ENCODE measurements at places on chromosomes 5 and 9.

GRCh38 chr5:13783726-13784125 lies 160.8 kb downstream of the DNAH5 start:
- DNase-seq: no peak

DNA sequence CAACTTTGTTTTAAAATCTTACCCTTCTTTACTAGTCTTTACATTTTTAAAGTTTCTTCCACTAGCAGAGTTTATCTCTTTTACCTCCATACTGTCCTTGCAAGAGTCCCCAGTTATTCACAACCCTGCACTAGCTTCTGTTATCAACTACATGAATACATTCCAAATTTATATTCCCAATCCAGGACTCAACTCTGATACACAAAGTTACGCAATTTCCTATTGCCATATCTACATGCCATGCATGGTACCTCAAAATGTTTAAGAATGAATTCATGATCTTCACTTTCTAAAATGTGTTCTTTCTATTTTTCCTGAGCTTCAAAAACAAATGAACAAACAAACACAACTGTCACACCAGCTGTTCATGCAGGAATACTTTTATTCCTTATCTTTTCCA lies 668.7 kb downstream of the CDH18 start:
- no peak for DNase-seq

DNA sequence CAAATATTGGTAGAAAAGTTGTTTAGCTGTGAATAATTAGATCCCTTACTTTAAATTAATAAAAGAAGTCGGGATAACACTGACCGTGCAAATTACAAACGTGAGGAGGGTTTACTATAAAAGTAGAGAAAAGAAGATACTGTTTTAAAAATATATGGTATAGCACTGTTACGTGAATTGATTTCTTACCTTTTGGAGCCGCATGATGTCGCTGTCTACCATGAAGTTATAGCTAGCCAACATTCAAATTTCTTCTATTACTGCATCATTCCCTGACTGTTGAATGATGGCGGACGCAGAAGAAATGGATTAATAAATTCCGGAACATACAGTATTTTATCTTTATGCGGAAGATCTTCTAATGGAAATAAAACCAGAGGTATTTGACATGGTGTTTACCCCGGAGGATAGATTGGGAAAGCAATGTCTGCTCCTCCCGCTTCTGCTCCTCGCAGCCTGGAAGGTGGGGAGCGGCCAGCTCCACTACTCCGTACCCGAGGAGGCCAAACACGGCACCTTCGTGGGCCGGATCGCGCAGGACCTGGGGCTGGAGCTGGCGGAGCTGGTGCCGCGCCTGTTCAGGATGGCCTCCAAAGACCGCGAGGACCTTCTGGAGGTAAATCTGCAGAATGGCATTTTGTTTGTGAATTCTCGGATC lies at the start of gene PCDHA6:
TSS of gene PCDHA6 (plus strand) at position 257 of the 658 bp plus-strand sequence. CDS start at position 389, 132 bp downstream.
- DNase-seq: no peak

GRCh38 chr5:143576711-143577484 lies 173.4 kb upstream of the NR3C1 start:
- DNase-seq: peak; percentile 85

DNA sequence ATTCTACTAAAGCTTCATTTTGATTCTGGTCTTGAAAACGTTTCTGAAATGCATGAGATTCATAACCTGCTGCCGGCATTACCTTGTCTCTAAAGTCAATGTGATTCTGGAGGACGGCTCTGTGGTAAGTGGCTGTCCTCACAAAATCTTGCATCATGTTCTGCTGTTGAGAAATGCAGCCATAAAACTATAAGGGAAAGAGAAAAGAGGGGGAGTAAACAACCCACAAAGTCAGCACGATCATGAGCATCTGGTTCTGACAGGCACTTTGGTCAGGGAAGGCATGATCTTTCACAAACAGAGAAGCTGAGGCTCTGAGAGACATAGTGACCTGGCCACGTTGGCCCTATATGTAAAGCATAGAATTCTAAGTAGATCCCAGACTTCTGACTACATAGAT lies 168.9 kb upstream of the PUM3 start:
- no peak for DNase-seq

- no peak for DNase-seq
These were observed 100.3 kb downstream of the PPP2R2B start for GRCh38 chr5:146778261-146778660.

DNA sequence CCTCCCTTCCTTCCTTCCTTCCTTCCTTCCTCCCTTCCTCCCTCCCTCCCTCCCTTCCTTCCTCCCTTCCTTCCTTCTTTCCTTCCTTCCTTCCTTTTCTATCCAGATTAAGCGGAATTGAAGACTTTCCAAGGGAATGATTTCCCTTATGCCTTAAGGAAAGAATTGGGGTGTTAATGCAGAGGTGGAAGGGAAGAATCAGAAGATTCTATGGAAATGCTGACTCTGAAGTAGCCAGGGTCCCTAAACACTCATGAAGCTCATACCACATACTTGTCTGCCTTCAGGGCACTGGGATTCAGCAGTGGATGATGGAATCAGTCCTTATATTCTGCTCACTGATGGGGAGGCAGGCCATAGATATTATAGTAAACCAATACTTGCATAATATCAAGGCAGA lies 48.2 kb downstream of the TNC start:
- DNase-seq: no peak

DNA sequence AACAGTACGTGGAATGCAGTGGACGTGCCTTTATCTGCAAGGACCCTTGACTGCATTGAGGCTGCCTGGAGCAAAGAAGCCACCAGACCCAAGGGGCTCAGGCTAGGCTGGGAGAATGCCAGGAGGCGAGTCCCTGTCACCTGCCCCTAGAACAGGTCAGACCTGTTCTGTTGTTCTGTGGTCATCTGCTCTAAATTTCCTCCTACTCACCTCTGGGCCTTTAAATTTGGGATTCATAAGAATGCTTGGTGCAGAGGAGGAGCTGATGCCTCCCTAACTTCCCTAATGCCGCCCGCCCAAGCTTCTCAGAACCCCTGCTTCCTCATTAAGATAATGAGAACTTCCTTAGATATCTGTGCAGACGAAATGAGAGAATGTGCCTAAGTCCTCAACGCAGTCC lies 32.0 kb downstream of the DAPK1 start:
- DNase-seq: no peak

DNA sequence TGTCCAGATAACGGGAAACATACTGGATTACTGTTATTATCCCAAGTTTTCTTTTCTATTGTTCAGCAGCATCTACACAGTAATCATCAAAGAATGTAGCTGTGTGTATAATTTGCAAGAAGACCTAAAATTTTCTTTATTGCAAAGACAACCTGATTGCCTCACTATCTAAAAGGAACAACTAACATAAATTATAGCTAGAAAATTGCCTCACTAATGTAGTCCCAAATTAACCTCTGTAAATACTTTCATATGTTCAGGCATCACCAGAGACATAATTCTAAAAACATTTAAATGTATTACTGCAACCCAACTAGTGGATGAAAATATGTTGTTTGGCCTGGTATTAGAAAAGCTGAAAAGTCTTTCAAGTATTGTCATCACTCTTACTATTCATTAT lies 275.4 kb downstream of the CDH12 start:
- no peak for DNase-seq

GRCh38 chr5:6082685-6083084 lies 295.7 kb downstream of the MED10 start:
- no peak for DNase-seq

- DNase-seq: no peak
These were observed at the start of gene CARD9 for GRCh38 chr9:136373300-136374182. CARD9 (minus strand) TSS chr9:136373669; CDS start chr9:136372078, 1,591 bp downstream.

DNA sequence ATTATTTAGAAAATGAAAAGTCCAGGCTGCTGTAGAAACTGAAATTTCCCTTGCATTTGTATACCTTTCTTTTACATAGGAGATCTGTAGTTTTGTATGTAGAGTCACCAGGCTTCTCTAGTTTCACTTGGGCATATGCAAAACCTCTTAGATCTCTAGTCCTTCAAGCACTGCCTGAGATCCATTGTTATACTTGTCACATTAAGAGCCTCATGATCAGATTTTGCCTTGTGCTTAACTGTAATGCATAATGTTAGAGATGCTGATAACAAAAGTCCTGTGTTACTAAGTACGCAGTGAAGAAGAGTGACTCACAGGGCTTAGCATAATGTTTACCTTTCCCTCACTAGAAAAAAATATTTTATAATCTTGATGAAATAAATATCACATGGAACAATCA lies 250.2 kb downstream of the CYLC2 start:
- no peak for DNase-seq

All from lung (tissue), 17 donors.